ENCODE measurements at places on chromosomes 4 and X. TPM values are rescaled to one million over a fixed set of nuclear protein-coding genes. Genes with fewer than 3 reads are reported as not detected.

The TCEAL6 gene
- 0.40 TPM for polyA plus RNA-seq

The PCDH7 gene
- polyA plus RNA-seq, result 19.2 TPM

GRCh38 chr4:25590171-25590570, 65.5 kb upstream of the SLC34A2 start:
- no peak for DNase-seq

DNA sequence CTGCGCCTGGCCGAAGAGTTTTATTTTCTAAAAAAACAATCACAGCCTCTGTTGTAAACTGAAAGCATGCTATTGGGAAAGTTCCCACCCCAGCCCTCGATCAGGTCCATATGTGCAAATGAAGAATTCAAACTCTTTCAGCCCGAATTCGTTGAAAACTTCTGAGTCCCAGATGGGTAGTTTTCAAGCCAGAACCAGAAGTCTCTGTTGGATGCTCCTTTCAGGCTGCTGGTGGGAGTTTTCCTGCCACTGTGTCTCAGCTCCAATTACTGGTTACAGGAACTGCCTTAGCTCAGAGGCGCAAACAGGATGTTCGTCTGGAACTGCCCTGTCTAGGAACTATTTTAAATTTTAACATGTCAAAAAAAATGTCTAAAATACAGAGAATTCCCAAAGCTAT, 9.3 kb upstream of the ALG13 start:
- DNase-seq, result no peak

DNA sequence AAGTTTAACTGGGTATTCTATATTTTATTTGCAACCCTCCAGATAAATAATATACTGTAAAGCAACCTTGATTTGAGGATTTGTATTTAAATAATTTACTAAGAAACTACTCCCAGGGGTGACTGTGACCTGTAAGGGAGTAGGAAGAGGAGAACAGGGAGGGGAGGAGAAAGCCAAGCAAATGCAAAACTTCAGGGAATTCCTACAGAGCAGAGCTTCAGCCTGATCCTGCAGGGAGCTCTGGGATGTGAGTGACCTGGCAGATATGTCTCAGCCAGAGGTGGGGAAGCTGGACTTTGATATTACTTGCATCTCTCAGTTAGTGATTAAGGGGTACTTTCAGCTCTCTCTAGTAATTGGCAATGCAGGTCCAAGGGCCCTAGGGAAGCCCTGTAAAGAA, 302.0 kb downstream of the FRMPD4 start:
- no peak for DNase-seq

GRCh38 chr4:7677799-7678301, 243.1 kb upstream of the PSAPL1 start:
- no peak for DNase-seq

GRCh38 chr4:152808670-152809069, 28.9 kb downstream of the ARFIP1 start:
- DNase-seq, result no peak

GRCh38 chr4:5452156-5452555, 256.2 kb downstream of the EVC2 start:
- DNase-seq, result no peak

Measured in right renal pelvis (tissue), 4 donors.